ENCODE measurements at places on chromosomes 2 and 18. TPM values are rescaled to one million over a fixed set of nuclear protein-coding genes. Genes with fewer than 3 reads are reported as not detected.

DNA sequence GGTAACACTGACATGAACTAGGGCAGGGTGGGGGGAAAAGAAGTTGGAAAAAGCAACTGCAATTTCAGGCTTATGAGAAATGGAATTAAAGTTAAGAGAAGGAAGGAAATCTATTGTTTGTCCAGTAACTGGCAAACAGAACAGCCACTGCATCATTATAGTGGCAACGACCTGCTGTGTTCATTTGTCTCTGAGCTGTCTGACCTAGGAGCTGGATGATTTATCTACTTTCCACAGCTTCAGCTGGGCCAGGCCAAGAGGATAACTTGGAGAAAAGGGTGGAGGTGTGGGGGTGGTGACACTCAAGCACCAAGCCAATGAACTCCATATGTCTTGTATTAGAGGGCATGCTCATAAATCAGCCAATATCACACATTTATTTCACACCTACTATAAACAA, 291.5 kb upstream of the KLHL29 start:
- no peak for DNase-seq

The LYG2 gene
- total RNA-seq: not detected

DNA sequence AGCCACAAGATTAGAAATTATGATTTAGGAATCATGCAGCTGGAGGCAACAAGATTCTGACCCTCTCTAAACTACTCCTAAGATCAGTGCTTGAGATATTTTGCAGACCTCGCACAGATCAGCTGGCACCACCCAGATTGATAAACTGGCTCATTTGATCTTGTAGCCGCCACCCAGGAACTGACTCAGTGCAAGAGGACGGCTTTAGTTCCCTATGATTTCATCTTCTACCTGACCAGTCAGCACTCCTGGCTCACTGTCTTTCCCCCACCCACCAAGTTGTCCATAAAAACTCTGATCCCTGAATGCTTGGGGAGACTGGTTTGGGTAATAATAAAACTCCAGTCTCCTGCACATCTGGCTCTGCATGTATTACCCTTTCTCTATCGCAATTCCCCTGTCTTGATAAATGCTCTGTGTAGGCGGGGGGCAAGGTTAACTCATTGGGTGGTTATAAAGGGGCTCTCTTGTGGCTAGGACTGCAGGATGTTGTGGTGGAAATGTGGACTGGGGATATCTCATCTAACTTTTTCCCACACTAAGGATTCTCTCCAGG, 96.1 kb downstream of the ARL6IP6 start:
- no peak for DNase-seq

DNA sequence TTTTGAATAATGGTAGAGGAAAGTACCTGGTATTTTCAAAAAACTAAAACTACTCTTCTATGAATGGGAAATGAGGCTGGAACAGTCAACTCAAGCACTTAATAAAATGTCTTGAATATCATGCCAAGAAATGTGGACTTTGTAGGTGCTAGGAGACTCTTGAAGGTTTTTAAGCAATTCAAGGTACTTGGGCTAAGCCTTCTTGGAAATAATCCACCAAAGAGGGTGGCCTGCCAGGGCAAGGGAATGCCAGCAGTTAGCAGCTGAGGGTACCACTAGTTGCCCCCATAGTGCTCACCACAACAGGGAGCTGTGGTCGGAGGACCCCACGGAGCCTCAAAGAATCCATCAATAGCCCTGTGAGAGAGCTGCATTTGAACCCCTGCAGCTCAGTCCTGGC, 14.6 kb upstream of the ACYP2 start:
- DNase-seq: no peak

The MSTN gene
- total RNA-seq: not detected

DNA sequence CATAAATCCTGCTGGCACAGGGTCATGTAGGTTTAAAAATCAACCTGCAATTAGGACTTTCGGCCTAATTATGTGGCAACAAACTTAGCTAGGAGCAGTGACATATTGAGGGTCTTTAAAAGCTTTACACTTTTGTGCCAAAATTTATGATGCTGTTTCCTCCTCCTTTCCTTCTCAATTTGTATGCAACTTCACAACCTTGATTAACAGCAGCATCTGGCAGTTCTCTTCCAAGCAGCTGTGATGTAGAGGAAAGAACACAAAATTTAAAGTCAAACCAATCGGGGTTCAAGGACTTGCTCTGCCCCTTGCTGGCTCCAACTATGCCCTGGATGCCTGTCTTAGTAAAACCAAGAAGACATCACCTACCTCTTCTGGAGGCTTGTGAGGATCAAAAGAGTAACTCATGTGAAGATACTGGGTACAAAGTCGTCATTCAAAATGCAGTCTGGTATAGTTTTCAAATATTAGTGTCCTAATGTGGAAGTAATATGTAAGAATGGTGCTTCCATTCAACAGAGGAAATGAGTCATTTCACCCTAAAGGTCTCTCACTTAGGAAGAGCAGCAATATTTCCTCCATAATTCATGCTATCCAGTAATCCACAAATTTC, 94.7 kb downstream of the ANKRD44 start:
- DNase-seq: no peak

The SP3 gene
- 83.8 TPM for total RNA-seq

The SH3RF3 gene
- 1.4 TPM for total RNA-seq

GRCh38 chr2:199108056-199108455, 349.7 kb downstream of the SATB2 start:
- DNase-seq: no peak

DNA sequence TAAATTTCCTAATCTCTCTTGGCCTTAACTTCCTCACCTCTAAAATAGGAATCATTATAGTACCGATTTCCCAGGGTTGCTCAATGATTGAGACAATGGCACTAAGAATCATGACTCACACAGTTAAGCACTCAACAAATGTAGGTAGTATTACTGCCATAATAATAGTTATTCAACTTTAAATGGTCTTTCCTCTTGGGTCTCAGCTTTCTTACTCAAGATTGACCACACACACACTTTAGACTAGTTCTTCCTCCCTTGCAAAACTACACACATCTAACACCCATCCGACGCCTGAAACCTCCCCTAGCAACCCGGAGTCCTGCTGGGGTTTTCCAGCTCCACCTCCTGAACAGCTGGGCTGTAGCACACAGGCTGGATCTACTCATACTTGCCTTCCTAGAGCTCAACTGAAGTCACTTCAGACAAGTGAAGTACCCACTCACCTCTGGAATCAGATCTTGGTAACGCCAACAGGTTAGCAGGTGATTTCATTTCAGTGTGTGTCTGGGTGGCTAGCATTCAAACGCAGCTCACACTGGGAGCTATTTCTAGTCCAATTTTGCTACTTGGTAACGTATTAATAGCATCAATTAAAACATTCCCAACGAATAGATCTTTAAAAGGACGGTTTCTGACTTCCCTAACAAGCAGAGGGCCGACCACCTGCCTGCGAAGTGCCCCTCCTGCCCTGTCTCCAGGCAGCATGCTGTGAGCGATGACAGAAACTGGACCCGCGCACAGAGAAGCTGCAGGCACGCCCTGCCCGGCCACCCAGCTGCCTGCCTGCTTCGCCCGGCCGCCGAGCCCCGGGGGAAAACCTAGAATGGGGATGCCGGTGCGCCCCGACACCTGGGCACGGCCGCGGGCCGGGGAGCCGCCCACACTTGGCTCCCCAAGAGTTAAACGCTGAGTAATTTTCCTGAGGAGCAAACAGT, 1.1 kb downstream of the UXS1 start:
- peak; percentile 81 for DNase-seq
